ENCODE measurements at places on chromosomes 7 and 10.

DNA sequence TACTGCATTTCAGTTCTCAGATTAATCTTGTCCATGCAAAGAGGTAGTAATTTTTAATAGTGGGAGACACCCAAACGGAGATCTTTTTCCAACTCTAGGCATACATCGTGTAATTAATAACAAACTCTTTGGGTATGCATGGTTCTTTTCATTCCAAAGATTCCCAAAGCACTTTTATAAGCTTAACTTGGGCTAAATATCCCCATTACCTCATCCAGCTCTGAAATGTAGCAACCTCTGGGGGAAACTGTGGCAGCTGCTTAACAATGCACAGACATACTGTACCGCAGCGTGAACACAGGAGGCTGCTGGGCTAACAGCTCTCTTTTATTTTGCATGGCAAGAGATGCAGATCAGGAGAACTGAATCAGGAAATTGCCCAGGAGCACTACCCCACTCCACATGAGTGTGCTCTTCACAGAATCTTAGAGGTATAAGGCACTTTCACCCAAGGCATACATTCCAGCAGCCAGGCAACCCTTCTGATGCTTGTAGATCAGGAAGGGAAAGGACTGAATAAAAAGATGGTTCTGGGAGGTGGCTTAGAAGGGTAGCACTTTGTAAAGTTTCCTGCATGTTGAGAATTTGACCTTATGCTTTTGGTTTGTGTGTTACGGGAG is 114.4 kb upstream of the GLI3 start:
- no peak for DNase-seq

DNA sequence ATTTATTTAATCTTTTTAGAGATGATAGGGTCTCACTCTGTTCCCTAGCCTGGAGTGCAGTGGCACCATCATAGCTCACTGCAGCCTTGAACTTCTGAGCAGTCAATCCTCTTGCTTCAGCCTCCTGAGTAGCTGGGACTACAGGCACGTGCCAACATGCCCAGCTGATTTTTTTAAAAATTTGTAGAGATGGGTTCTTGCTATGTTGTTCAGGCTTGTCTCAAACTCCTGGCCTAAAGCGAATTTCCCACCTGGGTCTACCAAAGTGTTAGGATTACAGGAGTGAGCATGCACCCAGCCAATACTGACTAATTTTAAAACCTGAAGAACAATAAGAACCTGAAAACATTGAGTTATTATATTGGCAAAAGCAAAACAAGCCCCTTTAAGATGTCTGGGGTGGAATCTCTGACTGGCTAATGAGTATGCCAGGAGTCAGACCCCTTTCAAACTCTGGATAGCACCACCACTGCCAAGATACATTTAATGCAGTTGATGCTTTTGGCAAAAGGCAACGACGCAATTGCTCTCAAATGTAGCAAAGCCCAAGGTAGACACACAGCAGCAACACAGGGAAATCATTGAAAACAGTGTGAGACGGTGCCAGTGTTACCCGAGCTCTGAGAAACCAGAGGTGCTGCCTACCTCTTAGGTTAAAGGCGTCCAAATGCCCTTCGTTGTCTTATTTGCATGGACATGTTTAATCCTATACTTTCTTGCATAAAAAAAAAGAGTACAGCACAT is 40.7 kb upstream of the TOMM7 start:
- DNase-seq = no peak

- DNase-seq = no peak
These were observed 2.3 kb downstream of the CDK13 start for GRCh38 chr7:39952374-39952773.

DNA sequence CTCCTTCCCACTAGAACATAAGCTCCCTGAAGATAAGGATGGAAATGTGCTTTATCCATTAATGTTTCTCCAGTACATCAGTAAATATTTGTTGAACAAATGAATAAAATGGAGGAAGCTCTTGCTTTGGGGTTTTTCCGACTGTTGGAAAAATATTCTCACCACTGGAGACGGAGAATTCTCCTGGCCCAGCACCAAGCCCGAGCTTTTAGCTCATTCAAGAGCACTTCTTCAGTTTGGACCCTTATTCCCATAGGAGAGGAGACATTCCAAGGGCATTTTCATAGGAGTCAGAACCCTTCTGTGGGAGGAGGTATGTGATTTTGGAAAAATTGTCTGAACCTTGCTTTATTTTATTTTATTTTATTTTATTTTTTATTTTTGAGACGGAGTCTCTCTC is 21.0 kb downstream of the SUFU start:
- DNase-seq = no peak

- DNase-seq = no peak
These were observed 287.2 kb downstream of the AUTS2 start for GRCh38 chr7:69885431-69885830.

GRCh38 chr7:105894131-105894530 is 17.7 kb upstream of the ATXN7L1 start:
- no peak for DNase-seq

DNA sequence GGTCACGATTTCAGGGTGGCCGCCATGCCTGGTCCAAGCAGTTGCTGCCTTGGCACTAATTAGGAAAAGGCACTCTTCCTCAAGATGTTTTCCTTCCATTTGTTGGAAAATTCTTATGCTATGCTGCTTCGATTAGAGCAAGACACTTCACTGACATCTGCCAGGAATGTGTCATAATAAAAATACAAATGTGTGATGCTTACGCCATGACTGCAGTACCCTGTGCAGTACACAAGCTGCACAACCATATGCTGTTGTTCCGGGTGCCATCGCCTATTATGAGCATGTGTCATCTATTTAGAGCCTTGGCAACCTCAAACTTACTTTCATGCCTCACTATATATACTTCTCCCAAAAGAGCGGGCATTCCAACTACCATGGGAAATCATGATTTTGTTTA is 14.9 kb upstream of the MPP7 start:
- DNase-seq = no peak

GRCh38 chr10:132466520-132467463 is 69.8 kb downstream of the PWWP2B start:
- DNase-seq = no peak

- DNase-seq = no peak
These were observed 22.0 kb downstream of the ITGB8 start for GRCh38 chr7:20352573-20353306.

DNA sequence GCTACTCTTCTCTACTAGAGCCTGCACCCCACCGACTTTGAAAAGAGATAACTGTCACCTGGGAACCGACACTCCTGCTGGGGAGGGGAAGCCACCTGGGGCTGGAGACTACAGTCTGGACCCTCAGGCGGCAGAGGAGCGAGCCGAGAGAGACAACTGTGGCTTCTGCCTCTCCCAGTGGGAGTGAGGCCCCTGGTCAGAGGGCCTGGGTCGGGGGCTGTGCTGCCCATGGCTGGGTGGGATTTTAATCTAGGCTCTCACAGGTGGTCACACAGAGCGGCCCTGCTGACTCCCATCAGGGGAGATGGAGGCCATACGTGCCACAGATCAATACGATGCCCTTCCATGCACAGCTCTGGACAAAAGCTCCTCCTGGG is 372.1 kb downstream of the DNAJB6 start:
- no peak for DNase-seq

DNA sequence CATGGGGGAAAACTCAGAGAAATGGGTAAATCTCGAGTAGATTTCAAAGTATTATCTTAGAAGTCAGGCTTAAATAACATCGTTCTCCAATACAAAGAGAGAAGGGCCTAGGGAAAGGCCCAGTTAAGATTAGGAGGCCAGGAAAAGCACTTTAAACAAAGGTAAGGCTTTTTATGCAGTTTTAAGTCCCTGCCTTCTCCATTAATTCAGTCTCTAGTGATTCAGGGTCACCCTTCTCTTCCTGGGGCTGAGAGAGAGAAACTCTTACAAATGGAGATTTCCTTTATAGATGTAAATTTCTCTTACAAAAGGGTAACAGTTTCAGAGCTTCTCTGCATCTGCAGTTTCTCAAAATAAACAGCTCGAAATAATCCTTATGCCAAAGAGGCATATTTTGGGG is 179.3 kb downstream of the HECW1 start:
- no peak for DNase-seq

GRCh38 chr10:102585026-102585425 is 59.3 kb upstream of the TRIM8 start:
- DNase-seq = no peak

DNA sequence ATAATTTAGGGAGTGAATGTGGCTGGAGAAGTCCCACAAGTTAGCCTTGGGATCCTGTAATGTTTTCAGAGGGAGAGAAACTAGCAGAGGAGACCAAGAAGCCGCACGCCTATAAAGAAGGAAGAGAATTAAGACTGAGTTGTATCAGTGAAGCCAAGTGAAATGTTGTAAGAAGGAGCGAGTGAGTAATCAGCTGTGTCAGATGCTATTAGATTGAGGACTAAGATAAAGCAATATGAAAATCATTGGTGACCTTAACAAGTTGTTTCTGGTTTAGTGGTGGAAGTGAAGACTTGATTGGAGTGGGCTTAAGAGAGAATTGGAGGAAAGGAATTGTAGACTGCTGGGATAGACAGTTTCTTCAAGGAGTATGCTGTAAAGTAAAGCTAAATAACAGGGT is 8.8 kb downstream of the CCSER2 start:
- DNase-seq = no peak

GRCh38 chr7:87317691-87318245 is 27.7 kb upstream of the CROT start:
- no peak for DNase-seq
